Suprapubic skin (tissue), 4 donors: ENCODE measurements at places on chromosomes 6 and 20. TPM values are rescaled to one million over a fixed set of nuclear protein-coding genes. Genes with fewer than 3 reads are reported as not detected.

Gene MOG
- total RNA-seq, result not detected

Gene HAO1
- total RNA-seq, result 0.80 TPM

Gene IPCEF1
- 2.0 TPM for total RNA-seq

Gene OR2H2
- total RNA-seq, result not detected

Gene BIRC7
- total RNA-seq, result 3.0 TPM

Gene ACSS1
- total RNA-seq, result 49.2 TPM

Gene TSPO2
- not detected for total RNA-seq

Gene PRR18
- total RNA-seq, result not detected

Gene LPIN3
- 213 TPM for total RNA-seq

DNA sequence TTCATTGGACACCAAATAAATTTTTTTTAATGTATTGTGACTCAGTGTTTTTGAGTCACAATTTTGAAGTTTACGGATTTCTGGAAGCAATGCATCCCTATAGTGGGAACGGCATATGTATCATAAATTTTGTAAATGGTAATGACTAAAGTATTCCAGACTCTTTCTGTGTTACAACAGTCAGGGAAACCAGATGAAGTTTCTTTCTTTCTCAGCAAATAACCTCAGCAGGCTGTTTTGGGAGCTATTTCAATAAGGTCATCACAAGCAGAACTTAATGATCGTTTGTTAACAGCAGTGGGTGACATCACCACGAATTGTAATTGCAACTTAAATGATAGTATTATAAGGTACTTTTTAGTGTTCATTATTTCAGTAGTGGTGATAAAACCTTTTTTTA lies 52.0 kb downstream of the HIVEP1 start:
- no peaks in the 10 kb centered on the region for H3K27me3 ChIP-seq
- no peak overlapping the region for H3K27ac ChIP-seq
- no peaks in the 10 kb centered on the region for H3K36me3 ChIP-seq

GRCh38 chr20:15316556-15316955 lies 979.1 kb upstream of the FLRT3 start:
- no peaks in the 10 kb centered on the region for H3K36me3 ChIP-seq
- no peak overlapping the region for H3K4me3 ChIP-seq
- no peaks in the 10 kb centered on the region for H3K4me1 ChIP-seq
- no peaks in the 10 kb centered on the region for H3K27me3 ChIP-seq

GRCh38 chr20:25470045-25470444 lies 62.6 kb downstream of the GINS1 start:
- H3K36me3 ChIP-seq, result peaks cover 12% of the 10 kb centered on the region
- H3K27me3 ChIP-seq, result no peaks in the 10 kb centered on the region
- no peak overlapping the region for H3K27ac ChIP-seq
- no peak overlapping the region for H3K4me3 ChIP-seq

DNA sequence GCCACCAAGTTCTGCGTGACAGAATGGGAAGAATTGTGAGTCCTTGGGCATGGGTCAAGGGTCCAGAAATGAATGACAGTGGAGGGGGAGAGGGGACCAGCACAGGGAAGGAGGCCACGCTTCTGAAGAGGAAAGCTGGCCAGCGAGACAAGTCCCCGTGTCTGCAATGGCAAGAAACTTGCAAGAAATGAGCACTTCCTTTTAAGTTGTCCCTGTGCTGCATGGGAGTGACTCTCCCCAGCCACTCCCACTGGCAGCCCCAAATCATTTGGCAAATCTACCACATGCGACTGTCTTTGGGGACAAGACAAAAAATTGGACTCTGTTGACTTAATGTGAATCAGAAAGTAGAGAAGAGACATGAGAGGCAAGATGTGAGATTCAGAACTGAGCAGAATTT lies 242.2 kb upstream of the RREB1 start:
- no peak for DNase-seq
- no peak overlapping the region for H3K4me3 ChIP-seq
- H3K36me3 ChIP-seq, result no peaks in the 10 kb centered on the region
- no peaks in the 10 kb centered on the region for H3K27me3 ChIP-seq

- H3K27ac ChIP-seq, result no peak overlapping the region
- DNase-seq, result no peak
- no peaks in the 10 kb centered on the region for H3K36me3 ChIP-seq
- H3K4me1 ChIP-seq, result peaks cover 18% of the 10 kb centered on the region
- H3K4me3 ChIP-seq, result no peak overlapping the region
- H3K27me3 ChIP-seq, result no peaks in the 10 kb centered on the region
These were observed 108.4 kb downstream of the SLX4IP start for GRCh38 chr20:10543480-10543879.

GRCh38 chr6:165653196-165653595 lies 9.8 kb downstream of the PDE10A start:
- DNase-seq, result no peak
- H3K4me1 ChIP-seq, result no peaks in the 10 kb centered on the region
- H3K27ac ChIP-seq, result no peak overlapping the region
- peaks cover 9% of the 10 kb centered on the region for H3K27me3 ChIP-seq
- H3K36me3 ChIP-seq, result no peaks in the 10 kb centered on the region

DNA sequence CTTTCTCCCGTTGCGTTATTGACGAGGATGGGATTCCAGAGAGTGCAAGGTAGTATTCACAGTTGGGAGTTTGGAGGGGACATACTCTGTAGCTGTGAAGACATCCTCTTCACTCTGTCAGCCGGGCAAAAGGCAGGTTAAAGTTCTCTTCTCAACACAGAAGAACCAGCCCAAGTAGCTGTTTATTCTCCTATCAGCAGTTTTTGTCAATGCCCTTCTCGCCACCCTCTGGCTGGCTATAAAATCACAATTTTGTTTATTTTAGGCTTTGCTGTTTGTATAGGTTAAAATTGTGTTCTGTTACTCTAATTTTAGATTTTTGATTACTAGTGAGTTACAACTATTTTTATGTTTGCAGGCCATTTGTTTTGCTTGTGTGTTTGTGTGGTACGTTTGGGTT lies 37.9 kb upstream of the MAS1 start:
- no peaks in the 10 kb centered on the region for H3K36me3 ChIP-seq
- no peaks in the 10 kb centered on the region for H3K4me1 ChIP-seq
- no peaks in the 10 kb centered on the region for H3K27me3 ChIP-seq

DNA sequence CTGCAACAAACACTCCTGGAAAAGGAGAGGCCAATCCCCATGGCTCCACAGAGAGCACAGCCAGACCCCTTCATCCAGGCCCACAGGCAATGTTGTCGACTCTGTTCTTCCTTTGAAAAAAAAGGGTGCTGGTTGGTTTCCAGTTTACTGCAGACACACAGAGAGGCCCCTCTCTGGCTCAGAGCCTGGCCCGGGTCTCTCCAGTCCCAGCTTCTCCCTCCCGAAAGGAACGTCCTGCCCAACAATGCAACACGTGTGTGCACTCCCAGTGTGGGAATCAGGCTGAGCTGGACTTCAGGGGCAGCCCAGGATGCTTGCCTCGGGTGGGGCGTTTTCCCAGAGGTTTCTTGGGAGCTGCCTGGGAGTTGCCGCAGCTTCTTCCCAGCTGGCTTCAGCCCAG lies 4.5 kb upstream of the NKAIN4 start:
- peaks cover 90% of the 10 kb centered on the region for H3K27me3 ChIP-seq
- H3K4me1 ChIP-seq, result peaks cover 20% of the 10 kb centered on the region
- DNase-seq, result no peak
- H3K36me3 ChIP-seq, result no peaks in the 10 kb centered on the region
- no peak overlapping the region for H3K27ac ChIP-seq

DNA sequence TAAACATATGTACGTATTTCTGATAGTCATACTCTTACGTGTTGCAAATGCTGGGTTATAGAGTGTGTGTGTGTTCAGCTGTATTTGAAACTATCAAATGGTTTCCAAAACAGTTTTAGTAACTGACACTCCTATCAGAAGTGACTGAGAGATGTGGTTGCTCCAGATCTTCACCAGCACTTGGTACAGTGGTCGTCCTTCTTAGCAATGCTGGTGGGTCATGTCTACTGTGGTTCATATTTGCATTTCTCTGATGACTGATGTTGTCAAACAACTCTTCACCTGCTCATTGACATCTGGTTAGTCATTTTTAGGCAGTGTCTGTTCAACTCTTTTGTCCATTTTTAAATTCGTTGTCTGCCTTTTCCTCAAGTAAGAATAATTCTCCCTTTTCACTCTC lies 259.3 kb downstream of the KIF16B start:
- H3K4me1 ChIP-seq, result no peaks in the 10 kb centered on the region
- H3K27ac ChIP-seq, result no peak overlapping the region
- H3K4me3 ChIP-seq, result no peak overlapping the region
- DNase-seq, result no peak

- H3K4me3 ChIP-seq, result no peak overlapping the region
- H3K27ac ChIP-seq, result no peak overlapping the region
- no peaks in the 10 kb centered on the region for H3K36me3 ChIP-seq
- no peaks in the 10 kb centered on the region for H3K4me1 ChIP-seq
- no peak for DNase-seq
- H3K27me3 ChIP-seq, result peaks cover 9% of the 10 kb centered on the region
These were observed 17.4 kb downstream of the MDFI start for GRCh38 chr6:41655646-41656001.

DNA sequence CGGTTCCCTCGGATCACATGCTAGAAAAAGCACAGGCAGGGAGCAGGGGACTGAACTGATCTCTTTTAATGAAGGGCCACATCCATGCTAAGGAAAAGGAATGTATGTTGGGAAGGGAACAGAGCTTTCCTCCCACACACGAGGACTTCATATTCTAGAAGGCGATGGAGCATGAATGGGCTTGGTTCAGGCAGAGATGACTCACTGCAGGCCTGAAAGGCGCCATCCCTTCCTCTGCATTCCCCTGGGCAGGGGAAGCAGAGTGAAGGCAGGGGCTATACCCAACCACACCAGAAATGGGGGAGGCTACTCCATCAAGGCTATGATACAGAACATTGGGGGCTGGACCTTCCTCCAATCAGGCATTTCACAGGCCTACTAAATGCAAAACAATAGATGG lies 30.6 kb downstream of the ELMO2 start:
- no peaks in the 10 kb centered on the region for H3K27me3 ChIP-seq
- H3K36me3 ChIP-seq, result peaks cover 91% of the 10 kb centered on the region
- no peak overlapping the region for H3K4me3 ChIP-seq

GRCh38 chr20:9146649-9147048 lies 77.8 kb downstream of the PLCB4 start:
- H3K4me3 ChIP-seq, result no peak overlapping the region
- H3K27me3 ChIP-seq, result no peaks in the 10 kb centered on the region
- H3K36me3 ChIP-seq, result no peaks in the 10 kb centered on the region
- no peaks in the 10 kb centered on the region for H3K4me1 ChIP-seq
- no peak overlapping the region for H3K27ac ChIP-seq
- no peak for DNase-seq

- no peak for DNase-seq
- H3K4me1 ChIP-seq, result peaks cover 34% of the 10 kb centered on the region
- peak overlapping the region; percentile 89 for H3K27ac ChIP-seq
- H3K27me3 ChIP-seq, result no peaks in the 10 kb centered on the region
These were observed 162.9 kb upstream of the SLC24A3 start for GRCh38 chr20:19049514-19049913.

- H3K36me3 ChIP-seq, result no peaks in the 10 kb centered on the region
- H3K4me1 ChIP-seq, result no peaks in the 10 kb centered on the region
- no peak overlapping the region for H3K27ac ChIP-seq
- peaks cover 6% of the 10 kb centered on the region for H3K27me3 ChIP-seq
- no peak overlapping the region for H3K4me3 ChIP-seq
- no peak for DNase-seq
These were observed 7.5 kb downstream of the F13A1 start for GRCh38 chr6:6312901-6313441.

DNA sequence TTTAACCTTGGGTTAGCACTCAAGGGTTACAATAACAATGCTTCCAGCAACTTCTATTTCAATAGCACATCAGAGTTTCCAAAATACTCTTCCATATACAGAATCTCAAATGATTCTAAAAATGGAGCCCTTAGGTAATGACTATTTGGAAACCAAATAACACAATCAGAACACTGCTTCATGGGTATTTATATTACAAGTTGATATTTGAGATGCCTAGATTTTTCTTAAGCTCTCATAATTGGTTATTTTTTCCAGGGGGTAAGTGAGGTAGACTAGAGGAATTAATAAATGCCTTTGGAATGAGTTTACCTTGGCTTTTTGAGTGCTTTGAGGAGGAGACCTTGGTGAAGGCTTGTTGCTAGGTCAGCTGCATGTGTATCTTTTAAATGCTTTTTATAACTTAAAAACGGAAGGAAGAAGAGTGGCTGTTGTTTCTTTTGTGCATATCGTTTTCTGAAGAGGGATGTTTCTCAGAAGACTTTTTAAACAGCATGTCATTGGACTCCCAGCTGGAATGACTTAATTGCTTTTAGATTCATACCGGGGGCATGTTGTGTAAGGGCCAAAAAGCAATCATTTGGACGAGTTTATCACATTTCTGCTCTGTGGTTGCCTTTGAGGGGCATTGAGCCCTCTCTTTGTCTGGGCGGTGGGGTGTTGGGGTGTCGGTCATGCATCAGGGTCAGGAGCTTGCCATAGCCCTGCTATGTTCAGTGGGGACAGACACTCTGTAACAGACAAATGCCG lies 186.0 kb downstream of the DTNBP1 start:
- no peak overlapping the region for H3K4me3 ChIP-seq
- no peaks in the 10 kb centered on the region for H3K27me3 ChIP-seq

DNA sequence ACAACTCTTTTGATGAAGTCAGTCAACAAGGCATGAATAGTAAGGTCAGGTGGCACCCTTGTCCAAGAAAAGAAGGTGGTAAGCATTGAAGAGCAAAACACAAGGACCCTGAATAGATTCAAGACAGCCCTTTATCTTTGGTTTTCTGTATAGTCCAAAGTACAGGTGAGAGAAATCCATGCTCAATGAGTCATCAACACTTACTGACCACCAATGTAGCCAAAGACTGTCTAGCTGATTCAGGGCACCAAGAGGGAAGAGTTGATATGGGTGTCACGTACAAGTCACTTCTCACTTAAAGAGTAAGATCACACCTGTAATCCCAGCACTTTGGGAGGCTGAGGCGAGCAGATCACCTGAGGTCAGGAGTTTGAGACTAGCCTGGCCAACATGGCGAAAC lies 528.3 kb downstream of the CD83 start:
- no peaks in the 10 kb centered on the region for H3K27me3 ChIP-seq
- no peak overlapping the region for H3K27ac ChIP-seq
- no peak overlapping the region for H3K4me3 ChIP-seq
- no peaks in the 10 kb centered on the region for H3K4me1 ChIP-seq
- DNase-seq, result no peak
- H3K36me3 ChIP-seq, result no peaks in the 10 kb centered on the region

DNA sequence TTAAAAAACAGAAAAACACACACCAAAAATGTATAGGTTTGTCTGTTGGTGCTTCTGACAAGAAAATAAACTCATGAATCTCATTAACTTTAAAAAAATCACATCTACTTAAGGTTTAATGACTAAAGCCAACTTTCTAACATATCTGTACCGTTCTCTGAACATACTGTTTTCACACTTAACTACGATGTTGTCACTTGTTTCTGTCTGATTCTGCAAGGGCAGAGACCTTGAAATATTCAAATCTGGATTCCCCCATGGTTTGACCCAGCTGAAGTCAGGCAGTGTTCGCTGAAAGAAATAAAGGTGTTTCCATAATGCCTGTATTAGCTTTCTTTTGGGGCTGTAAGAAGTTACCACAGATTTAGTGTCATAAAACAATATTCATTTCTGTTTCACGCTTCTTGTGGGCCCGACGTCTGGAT lies 2.7 kb upstream of the ASXL1 start:
- peaks cover 26% of the 10 kb centered on the region for H3K4me1 ChIP-seq
- no peaks in the 10 kb centered on the region for H3K27me3 ChIP-seq
- H3K4me3 ChIP-seq, result no peak overlapping the region
- H3K27ac ChIP-seq, result peak overlapping the region; percentile 25
- DNase-seq, result no peak

GRCh38 chr6:131136021-131136786 lies 937 bp downstream of the AKAP7 start:
- DNase-seq, result no peak
- H3K36me3 ChIP-seq, result no peaks in the 10 kb centered on the region
- peak overlapping the region; percentile 93 for H3K27ac ChIP-seq
- peak overlapping the region; percentile 80 for H3K4me3 ChIP-seq
- H3K4me1 ChIP-seq, result peaks cover 8% of the 10 kb centered on the region
- H3K27me3 ChIP-seq, result no peaks in the 10 kb centered on the region
